ENCODE measurements at places on chromosomes 3 and 15. TPM values are rescaled to one million over a fixed set of nuclear protein-coding genes. Genes with fewer than 3 reads are reported as not detected.
A peak's percentile ranks its signal among the peaks of the same experiment; 100 is the strongest.

The CAMKV gene
- total RNA-seq: 0.09 TPM

The ARPIN gene
- 23.3 TPM for total RNA-seq

DNA sequence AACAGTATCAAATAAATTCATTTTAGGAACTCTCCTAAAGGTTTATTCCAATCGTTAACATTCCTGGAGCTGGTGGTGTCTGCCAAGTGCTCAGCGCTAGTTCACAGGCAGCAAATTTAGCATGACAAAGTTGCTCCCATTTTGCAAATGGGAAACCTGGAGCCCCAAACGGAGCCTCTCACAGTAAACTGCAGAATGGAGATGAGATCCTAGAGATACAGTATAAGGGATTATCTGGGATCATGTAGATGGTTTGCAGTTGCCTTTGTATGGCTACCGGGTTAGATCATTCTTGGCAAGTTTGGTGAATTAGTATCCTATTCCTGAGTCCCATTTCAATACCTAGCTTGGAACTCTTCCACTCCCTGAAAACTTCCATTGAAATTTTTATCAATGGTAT lies 173.7 kb downstream of the CDIN1 start:
- no peak for DNase-seq

GRCh38 chr3:45553469-45553974 lies 41.0 kb upstream of the LIMD1 start:
- DNase-seq: no peak

The BTLA gene
- 0.81 TPM for total RNA-seq

The TGM4 gene
- not detected for total RNA-seq

The CYP11A1 gene
- total RNA-seq: 0.72 TPM

- DNase-seq: no peak
Observed at GRCh38 chr15:28098360-28098765, 752 bp downstream of the OCA2 start.

The PRTG gene
- total RNA-seq: 1.4 TPM

DNA sequence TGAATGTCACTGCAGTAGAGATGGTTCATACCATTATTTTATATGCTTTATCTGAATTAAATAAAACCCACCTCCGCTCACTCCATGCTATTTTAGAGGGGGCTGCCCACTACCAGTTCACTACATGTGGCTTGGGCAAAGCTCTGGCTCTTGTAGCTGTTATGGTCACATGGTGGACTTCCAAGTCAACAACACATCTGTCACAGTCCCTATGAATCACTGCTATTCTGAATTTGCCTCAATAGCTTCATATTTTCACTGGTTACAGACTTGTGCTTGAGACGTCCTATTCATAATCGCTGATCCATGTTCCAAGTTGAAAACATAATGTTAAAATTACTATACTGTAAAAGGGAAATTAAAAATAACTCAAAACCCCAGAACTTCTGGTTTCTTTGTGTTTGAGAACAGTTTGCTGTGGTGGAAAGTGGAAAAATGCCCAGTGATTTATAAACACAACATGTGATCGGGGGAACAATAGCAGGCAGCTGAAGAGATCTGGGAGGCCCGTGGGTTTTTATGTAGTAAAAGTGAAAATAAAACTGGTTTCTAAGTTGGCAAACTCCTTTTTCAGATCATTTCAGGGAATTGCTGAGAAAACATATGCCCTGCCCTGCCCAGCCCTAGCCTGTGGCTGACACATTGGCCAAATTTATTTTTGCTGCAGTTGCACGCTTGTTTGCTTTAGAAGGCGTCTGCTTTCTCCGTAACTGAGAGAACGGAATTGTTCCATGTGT lies 128.8 kb upstream of the PRR23C start:
- DNase-seq: no peak

- no peak for DNase-seq
Observed at GRCh38 chr3:32360493-32360827, 31.2 kb upstream of the CMTM7 start.

- no peak for DNase-seq
Observed at GRCh38 chr3:197269024-197269423, 29.4 kb downstream of the DLG1 start.

The PP2D1 gene
- not detected for total RNA-seq

The CNTN3 gene
- 10.8 TPM for total RNA-seq

GRCh38 chr3:74661672-74662071 lies 47.2 kb upstream of the CNTN3 start:
- DNase-seq: no peak

DNA sequence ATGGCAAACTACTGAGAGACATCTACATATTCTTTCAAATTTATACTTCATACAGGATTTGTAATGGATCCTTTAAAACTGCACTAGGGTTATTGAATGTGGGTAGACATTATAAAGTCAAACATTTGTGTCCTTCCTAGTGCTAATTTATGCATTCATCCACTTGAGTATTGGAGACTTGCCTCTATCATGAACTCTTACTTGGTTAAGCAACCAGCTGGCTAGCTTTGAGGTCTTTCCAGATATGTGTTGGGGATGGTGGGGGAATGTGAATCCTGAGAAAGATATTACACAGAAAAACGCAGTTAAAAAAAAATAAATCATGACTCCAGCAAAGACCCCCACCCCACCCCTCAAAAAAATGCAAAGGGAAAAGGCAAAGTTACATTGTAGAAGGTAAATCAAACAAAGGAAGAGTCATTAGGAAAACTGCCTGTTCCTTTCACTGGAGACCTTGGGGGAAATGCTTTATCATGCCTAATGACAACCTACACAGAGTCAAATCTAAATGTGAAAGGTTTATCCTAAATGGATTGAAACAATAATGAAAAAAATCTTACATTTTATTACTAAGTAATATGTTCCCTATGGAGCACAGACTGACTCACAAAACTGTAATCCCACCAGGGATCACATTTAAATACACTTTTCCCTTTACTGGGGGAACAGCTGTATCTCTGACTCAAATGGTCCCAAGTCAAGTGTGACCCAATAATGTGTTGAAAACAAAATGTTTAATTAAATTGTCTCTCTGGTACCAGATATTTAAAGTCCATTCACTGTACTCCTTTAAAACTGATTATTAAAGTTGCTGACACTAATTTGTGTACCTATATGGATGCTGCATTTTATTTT lies 522.3 kb downstream of the ROBO1 start:
- DNase-seq: no peak

The CCK gene
- total RNA-seq: 1.3 TPM

- no peak for DNase-seq
Observed at GRCh38 chr15:90711418-90711824, 5.7 kb upstream of the BLM start.

The GOLGA6L9 gene
- 2.1 TPM for total RNA-seq

The TRH gene
- total RNA-seq: not detected

The C2CD4A gene
- 0.17 TPM for total RNA-seq

DNA sequence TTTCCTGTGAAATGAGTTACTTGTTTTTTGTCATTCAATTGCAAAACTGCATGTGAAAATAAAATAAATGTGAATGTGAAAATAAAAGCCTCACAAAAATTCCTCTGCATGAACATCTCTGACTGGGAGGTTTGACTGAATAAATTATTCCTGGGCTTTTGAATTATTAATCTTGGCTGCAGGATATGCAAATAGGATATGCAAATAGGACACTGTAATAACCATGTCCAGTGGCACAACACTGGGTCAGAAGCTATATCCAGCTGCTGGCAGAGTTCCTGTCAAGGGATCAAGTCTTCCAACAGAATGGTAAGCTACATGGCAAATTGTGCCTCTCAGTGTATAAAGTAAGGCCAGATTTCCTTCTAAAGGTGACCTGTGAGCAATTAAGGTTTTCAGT lies at the start of gene SUCNR1:
Gene SUCNR1 (plus strand): TSS at position 246 of the 400 bp plus-strand sequence. CDS start 6,250 bp downstream, outside the sequence.
- no peak for DNase-seq

DNA sequence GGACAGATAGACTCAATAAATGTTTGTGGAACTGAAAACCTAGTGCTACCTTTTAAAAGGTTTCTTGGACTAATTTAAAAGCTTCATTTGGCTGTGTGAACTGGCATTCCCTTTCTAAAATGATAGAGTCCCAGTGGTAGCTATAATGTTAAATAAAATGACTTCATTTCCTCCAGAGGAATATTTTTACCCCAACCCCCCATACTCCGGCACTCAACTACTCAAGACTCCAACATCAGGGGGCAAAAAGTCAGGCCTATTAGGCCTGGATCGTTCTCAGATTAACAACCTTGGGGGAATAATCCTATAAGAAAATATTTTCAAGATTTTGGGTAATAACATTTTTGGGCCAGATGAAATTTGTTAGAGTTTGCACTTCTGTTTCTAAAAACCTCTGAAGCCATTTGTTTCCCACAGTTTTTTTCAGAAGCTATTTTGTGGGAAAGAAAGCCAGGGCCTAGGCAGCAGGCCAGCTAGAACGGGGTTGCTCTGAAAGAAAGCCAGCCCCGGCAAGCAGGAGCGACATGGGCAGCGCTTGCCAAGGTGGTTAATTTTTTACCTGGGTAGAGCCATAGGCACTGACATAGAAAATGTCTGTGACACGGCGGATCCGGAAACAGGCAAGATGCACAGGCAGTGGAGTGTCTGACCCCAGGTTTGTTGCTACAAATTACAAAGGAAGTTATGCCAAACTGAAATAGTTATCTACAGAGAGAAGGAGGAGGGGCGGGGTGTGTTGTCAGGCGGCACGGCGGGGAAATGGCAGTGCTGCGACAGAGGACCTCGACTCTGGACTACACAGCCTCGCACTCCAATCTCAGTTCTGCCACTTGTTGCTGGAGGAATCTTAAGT lies 84.6 kb downstream of the MAGI1 start:
- peak; percentile 91 for DNase-seq

- DNase-seq: no peak
Observed at GRCh38 chr3:51684971-51685751, 14.1 kb downstream of the TEX264 start.

- no peak for DNase-seq
Observed at GRCh38 chr3:30810625-30811024, 83.8 kb downstream of the GADL1 start.

The ARHGAP31 gene
- 22.6 TPM for total RNA-seq

DNA sequence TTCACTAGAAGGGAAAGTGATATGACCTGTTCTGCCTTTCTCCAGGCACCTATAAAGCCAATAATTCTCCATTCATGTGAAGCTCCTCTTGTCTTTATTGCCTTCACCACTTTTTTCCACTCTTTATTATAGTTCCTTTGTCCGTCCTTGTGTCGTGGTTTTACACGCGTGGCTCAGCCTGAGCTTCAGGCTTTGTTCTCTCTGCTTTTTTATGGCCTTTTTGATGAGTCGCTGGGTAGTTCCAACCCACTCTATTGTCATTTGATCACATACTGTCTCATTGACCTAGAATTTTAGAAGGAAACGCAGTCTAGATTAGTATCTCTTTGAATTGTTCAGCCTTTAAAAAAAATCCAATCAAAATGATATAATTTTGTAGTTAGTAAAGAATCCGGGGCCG lies 403.2 kb downstream of the PTPRG start:
- DNase-seq: no peak

The EFCC1 gene
- total RNA-seq: 25.1 TPM

The CCR2 gene
- total RNA-seq: 4.1 TPM

DNA sequence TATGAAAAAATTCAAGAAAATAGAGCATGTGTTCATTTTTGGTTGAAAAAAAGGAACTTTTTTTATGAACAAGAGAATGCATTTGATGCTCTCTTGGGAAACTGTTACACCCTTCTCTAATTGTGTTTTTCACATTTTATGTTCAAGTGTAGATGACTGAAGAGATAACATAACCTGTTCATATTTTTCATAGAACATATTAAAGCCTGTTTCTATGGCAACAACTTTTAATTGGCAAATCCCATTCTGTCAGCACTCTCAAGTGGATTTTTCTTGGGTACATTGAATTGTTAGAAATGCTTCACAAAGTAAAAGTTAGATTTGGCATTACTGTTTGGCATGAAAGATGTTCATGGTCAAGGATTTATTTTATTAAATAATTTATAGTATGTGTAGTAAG lies 117.5 kb downstream of the MBNL1 start:
- DNase-seq: no peak

GRCh38 chr3:55682461-55682860 lies 195.4 kb upstream of the WNT5A start:
- DNase-seq: no peak

The CCR9 gene
- total RNA-seq: 0.23 TPM

DNA sequence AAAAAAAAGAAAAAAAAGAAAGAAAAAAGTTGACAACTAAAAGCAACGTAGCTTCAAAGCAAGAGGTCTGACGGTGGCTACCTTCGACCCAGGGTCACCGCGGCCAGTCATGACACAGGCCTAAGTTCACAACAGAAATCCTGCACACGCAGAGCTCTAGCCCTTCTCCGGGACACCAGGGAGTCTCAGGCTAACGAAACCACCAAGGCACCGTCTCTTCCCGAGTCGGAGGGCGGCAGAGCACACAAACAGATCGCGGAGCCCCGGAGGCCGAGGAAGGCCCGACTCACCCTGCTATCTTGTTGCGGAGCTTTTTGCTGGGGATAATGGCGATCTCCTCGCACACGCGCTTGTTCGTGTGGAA lies 584 bp downstream of the RPS17 start:
- DNase-seq: no peak

Measured in mucosa of gallbladder (tissue), 1 donor.